IPS-NIHi11 (cell line): ENCODE measurements at places on chromosomes 4 and X.

DNA sequence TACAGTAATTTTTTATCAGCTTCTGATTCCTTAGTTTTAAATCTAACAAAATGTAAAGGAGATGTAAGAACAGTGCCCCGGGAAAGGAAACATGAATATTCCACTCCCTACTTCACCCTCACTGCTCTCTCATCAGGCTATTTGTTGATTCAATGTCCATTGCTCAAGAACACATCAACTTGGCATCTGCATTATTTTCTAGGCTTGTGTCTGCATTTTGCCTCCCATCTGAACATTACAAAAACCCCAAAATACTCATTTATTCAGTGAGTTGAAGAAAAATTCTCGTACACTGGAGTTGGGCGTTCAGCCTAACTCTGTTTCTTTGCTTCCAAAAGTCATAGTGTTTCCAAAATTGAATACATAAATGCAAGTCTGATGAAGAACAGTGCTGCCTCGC is 25.6 kb downstream of the ARHGAP6 start:
- no peak for DNase-seq

DNA sequence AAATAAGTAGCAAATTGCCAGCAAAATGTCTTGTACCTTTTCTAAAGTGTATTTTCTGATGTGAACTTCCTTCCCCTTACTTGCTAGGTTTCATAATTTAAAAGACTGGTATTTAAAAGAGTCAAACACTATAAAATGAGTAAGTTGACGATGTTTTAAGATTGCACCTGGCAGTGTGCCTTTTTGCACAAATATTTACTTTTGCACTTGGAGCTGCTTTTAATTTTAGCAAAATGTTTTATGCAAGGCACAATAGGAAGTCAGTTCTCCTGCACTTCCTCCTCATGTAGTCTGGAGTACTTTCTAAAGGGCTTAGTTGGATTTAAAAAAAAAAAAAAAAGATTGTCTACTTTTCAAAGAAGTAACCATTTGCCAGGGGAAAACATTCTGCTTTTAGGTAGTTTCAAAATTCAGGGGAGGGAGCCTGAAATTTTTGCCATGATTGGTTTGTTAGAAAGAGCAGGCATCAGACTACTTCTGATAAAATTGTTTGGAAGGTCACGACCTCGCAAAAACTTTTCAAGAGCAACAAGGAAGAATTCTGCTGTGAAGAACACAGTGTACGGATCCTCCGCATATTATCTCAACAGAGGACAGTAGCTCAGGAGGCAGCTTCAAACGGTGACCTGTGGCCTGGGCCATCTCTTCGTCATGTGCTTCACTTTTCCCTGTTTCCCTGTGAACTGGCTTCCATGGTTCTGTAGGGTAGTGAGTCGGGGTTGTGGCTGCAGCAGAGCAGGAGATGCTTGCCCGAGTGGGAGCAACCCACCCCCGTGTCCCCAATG is 66.1 kb downstream of the CDS1 start:
- no peak for DNase-seq

- DNase-seq, result no peak
Measured at GRCh38 chr4:101862595-101862994, 72.1 kb downstream of the BANK1 start.

GRCh38 chrX:155027509-155028066 is 944 bp downstream of the FUNDC2 start:
- DNase-seq, result no peak

- DNase-seq, result no peak
Measured at GRCh38 chrX:32874839-32875238, 336.5 kb downstream of the DMD start.

- peak; percentile 63 for DNase-seq
Measured at GRCh38 chrX:8815460-8816065, 14.4 kb upstream of the FAM9A start.

DNA sequence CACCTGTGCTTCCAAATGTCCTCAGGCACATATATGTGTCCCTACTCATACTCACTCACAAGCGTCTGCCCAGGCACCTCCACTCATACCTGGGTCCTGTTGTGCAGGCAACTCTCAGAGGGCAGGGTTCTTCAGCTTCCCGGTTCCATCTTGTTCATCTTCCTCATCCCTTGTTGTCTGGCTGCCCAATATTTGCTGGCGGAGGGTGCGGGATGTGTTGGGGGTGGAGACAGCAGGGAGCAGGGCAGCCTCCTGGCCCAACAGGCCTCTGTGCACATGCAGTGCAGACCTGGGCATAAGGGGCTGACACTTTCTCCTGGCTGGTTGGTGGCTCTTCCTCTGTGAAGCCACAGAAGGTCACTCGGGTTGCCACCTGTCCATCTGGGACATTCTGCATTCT is 32.1 kb downstream of the NBDY start:
- no peak for DNase-seq

GRCh38 chrX:9515489-9515888 is 50.6 kb downstream of the TBL1X start:
- DNase-seq, result no peak

- peak; percentile 22 for DNase-seq
Measured at GRCh38 chr4:88522702-88523324, 763 bp downstream of the PYURF start.

DNA sequence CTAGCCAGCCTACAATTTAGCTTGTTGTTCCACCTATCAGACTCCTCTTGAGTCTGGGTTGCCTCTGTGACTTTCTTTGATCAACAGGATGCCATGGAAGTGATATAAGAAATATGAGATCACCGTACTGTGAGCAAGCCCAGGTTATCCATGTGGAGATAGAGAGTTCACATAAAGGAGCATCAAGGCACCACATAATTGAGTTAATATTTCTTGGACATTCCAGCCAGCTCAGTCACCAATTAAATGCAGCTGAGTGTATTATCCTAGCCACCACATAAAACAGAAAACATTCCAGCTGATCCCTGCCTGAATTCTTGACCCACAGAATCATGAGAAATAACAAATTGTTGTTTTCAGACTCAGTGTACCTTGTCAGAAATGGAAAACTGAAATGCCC is 253.6 kb downstream of the PPP1R2C start:
- no peak for DNase-seq

DNA sequence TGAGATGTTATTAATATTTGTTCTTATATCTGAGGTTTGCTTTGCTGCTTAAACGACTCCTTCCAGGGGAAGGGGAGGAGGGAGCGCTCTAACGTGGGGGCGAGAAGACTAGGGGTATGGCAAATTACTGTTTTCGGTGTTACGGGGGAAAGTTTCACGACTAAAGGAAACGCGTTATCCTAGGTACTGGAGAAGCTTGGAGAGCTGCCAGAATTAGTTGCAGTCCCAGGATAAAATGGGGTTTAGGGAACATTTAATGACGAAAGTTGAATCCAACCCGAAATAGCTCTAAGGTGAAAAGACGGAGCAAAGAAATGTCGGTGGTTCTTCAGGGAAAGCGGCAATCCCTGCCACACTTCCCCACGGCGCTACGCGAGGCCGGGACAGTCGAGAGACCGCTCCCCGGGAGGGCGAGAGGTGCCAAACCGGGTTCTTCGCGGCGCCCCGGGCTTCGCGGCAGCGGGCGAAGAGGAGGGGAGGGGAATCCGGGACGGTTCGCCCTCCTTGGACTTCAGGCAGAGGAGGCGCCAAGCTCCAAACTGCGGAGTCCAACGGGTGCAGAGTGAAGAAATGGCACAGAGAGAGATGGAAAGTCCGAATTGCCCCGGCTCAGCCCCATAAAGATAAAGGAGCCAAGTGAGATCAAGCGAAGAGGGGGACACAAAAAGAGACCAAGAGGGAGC is 724 bp downstream of the THOC2 start:
- peak; percentile 36 for DNase-seq

DNA sequence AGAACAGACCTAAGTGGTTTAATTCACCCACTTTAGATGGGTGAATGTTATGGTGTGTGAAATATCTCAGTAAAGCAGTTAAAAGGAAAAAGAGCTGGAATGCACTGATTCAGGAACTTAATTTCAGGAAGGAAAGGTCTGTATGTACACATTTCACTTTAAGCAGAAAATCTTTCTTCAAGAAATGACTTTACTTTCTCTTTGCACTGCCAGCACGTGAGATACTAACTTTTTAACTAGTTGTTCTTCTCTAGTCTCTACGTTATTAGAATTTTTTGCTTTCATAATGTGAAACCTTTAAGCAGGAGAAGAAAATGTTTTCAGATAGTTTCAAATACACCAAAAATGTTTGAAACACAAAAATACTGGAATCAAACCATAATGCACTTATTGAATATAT is 18.8 kb downstream of the C4orf46 start:
- DNase-seq, result no peak

- peak; percentile 63 for DNase-seq
Measured at GRCh38 chr4:7772711-7773385, 166.8 kb downstream of the AFAP1 start.

DNA sequence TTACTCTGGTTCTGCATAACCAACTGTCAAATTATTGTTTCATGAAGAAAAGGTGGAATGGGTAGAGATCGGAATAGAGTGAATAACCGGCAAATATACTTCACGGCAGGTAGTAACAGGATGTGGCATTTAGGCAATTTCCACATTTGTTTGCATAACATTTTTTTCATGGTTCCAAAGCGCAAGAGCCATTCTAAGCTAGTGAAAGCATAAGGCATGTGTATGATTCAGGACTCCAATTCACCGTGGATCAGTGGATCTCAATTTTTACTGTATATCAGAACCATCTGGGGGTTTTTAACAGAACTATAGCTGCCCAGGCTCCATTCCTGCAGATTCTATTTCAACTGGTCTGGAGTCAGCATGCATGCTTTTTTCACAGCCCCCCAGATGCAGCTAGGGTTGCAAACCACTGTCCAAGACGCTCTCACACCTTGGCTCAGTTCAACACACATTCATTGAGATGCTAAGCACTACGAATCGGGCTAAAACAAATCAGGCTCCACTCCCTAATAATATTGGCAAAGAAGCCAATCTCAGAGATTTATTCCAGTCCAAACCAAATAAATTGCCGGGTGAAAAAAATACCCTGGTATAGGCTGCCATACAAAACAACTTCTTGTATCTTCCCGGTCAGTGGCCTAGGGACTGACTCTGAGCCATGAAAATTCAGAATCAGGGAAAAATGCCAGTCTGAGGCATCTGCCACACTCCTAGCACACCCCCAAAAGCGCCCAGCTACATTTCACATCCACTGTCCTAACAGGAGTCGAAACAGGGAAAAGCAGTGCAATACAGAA is 30.0 kb downstream of the AFAP1 start:
- no peak for DNase-seq

DNA sequence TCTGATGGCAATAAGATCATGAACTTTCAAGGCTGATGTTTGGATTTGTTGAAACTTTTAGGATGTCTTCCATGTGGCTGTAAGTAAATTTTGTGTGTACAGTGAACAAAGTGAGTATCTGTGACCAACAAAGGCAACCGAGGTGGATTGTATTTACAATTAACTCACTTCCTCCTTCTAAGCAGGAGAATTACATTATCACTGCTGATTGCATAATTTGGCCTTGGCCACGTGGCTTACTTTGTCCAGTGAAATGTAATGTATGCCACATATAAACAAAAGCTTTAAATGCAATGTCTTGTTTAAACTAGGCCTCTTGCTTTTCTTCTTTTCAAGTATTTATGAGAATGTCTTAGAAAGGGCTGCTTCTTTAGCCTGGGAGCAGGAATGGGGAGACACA is 66.3 kb upstream of the MAD2L1 start:
- no peak for DNase-seq

DNA sequence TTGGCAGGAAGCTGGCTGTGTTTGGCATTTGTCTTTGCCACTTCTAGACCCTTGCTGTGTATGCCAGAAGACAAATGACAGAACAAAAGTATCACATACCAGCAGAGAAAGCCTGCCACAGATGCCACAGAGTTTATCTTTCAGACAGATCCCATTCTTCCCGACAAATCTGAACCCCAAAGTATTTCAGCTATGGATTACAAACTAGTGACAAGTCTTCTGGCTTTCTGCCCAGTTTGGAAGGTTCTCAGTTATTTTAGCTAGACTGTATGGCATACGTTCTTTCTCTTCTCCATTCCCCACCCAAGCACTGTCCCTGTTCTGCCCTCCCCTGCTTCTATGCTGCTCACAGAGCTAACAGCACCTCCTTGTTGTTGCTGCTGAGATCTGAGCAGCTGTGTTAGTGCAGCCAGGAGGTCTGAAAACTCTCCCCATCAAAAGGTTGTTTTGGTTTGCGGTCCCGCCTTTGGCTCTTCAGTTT is 236.7 kb downstream of the FRAS1 start:
- no peak for DNase-seq

DNA sequence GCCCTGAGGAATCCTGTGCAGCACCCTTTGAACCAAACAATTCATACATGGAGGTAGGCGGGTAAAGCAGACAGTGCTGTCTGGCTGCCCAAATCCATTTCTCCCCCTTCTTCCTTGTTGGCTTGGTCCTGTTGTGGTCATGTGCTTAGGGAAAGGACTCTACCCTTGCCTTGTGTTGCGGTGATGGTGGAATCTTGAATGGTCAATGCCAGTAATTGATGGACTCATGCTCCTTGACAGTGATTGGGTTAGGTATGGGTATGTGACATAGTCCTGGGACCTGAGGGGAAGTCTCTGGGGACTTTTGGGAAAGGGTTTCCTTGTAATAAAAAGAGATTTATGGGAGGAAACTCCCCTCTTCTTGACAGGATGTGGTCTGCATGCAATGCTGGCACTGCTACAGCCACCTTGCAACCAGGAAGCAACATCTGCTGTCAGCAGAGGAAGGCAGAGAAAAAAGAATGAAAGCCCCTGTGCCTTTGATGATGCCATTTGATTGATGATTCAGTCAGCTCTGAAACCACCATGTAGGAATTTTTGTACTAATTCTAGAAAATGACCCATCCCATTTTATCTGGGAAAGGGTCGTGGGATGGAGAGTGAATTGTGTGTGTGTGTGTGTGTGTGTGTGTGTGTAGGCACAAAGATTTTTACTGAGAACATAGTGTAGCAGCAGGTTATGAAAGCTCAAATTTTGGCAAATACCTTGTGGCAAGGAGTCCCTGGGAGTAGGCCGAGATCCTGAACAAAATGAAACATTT is 30.0 kb upstream of the HUWE1 start:
- no peak for DNase-seq

DNA sequence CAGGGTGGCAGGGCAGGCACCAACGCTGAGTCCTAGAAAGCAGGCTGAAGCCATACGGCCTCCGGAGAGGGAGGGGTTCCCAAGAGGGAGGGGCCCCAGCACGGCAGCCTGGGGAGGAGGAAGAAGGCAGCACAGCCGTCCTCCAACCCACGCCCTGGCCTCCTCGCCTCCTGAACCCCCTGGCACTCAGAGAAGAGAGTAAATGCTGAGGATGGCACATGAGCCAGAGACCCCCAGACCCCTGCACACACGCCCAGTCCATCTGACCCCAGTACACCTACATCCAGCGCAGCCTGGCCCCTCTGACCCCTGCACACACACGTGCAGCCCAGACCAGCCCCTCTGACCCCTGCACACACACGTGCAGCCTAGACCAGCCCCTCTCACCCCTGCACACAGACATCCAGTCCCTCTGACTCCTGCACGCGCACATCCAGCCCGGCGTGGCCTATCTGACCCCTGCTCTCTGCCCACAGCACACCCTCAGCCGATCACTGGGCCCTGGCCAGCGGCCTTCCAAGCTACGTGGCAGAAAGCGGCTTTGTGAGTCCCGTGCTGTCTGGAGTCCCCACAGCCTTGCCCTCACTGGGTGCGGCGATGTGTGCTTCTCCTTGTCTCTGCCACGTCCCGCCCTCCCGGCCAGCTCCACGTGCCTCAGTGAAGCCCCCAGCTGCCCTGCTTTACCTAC is 18.5 kb downstream of the ATP5ME start:
- no peak for DNase-seq

- no peak for DNase-seq
Measured at GRCh38 chrX:154724993-154725756, 25.7 kb downstream of the GAB3 start.

GRCh38 chr4:85555206-85555605 is 80.3 kb downstream of the ARHGAP24 start:
- no peak for DNase-seq
